ENCODE measurements at places on chromosomes 2 and 18.

- DNase-seq = peak; percentile 95
Measured at GRCh38 chr2:24046930-24047702, at the start of gene WDCP. TSS of gene WDCP (minus strand) at chr2:24047391. CDS start at chr2:24039494, 7,897 bp downstream.

- DNase-seq = peak; percentile 37
Measured at GRCh38 chr2:112092286-112093041, 37.4 kb downstream of the TMEM87B start.

- peak; percentile 16 for DNase-seq
Measured at GRCh38 chr18:27656167-27656778, 471.2 kb upstream of the CHST9 start.

DNA sequence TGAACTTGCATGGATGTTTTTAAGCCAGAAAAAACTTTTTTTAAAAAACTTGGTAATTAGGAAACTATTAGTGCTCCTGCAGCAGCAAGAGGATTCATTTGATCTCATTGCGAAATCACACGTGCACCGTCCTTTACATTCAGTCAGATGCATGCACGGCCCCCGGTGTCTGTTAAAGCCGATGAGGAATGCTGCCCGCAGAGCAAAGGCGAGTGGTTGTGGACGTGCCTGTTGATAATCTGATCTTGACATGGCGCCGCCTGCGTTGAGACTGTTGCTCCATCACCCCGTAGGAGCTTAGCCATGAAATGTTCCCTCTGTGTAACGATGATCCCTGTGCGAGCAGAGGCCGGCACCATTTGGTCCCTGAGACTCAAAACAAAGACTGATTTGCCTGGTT lies 300.0 kb downstream of the GBX2 start:
- no peak for DNase-seq

- DNase-seq = no peak
Measured at GRCh38 chr2:10036095-10036884, 7.1 kb upstream of the KLF11 start.

GRCh38 chr2:12169721-12170120 lies 423.3 kb downstream of the LPIN1 start:
- DNase-seq = no peak

- DNase-seq = no peak
Measured at GRCh38 chr2:239130041-239130440, 270.8 kb downstream of the HDAC4 start.

DNA sequence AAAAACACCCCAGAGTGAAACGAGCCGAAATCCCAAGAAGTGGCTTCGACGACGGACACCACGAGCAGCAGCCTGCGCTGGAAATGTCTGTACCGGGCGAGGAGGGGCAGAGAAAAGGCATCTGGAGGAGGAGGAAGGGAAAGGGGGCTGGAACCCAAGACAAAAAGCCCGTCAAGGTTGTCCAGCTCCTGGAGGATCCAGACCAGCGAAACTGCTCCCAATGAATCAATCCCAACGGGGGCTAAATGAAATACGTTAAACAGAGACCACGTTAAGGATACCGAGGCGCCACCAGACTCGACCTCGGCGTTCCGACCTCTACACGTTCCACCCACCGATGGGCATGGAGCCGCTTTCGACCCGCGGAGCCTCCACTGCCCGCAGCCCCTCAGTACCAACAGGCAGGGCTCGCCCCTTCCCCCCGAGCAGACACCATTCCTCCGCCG lies 400 bp downstream of the CCDC88A start:
- peak; percentile 9 for DNase-seq

DNA sequence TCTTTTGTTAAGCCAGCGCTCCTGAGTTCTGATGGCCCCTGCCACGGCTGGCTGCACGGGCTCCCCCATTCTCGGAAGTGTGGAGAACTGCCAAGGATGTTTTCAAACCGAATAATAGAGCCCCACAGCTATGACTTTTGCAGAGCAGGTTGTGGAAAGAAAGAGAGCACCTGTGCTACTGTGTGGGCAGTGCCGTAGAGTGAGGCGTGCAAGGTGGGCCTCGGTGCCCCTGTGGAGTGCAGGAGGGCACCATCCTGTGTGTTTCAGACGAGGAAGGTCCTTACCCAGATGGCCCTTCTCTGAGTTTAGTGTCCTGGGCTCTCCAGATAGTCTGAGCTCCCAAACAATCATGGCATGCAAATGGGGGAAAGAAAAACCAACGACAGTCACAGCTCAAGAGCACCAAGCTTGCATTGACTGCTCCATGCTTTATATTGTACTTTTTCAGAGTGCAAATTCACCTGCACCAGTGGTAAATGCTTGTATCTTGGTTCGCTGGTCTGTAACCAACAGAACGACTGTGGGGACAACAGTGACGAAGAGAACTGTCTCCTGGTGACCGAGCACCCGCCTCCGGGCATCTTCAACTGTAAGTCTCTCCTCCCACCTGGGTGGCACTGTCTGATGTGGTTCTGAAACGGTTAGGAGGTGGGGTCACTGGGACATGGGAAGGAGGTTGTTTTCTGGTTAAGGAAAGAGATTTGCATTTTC lies 219.4 kb downstream of the LDLRAD4 start:
- DNase-seq = no peak

DNA sequence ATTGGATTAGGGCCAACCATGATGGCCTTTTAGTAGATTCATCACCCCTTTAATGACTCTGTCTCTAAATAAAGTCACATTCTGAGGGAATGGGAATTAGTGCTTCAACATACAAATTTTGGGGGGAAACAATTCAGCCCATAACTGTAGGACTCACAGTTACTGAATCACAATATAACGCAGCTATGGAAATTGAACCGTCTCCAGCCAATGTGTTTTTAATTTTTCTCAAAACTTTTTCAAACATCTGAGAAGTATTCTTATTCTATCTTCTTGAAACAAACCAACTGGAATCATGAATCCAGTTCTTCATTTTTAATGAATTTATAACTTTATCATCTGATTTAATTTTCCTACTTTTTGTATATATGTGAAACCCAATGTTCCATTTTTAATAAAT lies 373.1 kb upstream of the SYT4 start:
- DNase-seq = no peak

DNA sequence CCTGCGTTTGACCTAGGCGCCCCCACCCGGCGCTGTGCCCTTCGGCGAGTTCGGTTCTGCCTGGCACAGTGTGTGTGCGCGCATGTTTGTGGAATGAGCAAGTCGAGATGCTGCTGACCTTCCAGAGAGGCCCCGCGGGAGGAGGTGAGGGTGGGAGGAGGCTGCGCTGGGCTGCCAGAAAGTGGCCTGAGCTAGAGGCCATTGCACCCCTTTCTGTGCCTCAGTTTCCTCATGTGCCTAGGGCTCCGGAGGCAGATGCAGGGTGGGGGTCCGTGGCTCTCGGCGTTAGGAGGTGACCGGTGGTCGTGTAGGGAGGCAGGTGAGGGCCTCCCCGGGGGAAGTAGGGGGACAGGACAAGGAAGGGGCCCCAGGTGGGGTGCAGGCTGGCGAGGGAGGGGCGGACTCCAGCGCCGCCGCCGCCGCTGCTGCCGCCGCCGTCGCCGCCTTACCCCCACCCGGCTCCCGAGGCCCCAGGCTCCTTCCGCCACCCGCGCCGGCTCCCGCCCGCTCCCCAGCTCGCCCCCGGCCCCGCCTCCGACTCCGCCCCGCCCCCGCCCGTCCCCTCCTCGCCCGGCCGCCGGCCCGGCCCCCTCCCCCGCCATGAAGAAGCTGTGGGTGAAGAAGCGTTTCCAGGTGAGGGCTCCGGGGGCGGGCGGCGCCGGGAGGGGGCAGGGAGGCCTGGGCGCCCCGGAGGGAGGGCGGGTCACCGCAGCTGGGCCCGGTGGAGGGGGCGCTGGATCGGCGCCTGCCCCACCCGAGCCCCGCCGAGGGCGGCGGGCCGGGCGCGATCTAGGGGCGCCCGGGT lies 7.0 kb downstream of the SPEG start:
- DNase-seq = peak; percentile 77

GRCh38 chr18:71754246-71754645 lies 789.9 kb downstream of the CBLN2 start:
- no peak for DNase-seq

DNA sequence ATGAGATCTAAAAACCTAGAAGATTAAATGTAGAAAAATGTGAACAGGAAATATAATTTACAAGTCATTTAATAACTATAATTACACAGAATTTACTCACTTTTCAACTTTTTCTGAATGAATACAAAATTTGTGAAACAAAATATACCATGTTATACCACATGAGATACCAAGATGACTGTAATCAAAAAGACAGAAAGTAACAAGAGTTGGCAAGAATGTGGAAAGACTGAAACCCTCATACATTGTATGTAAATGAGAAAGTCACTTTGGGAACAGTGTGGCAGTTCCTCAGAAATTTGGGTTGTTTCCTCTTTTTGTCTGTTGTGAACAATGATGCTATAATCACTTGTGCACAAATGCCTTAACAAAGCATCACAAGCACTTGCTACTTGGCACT lies 145.4 kb upstream of the ZNF804A start:
- DNase-seq = no peak

GRCh38 chr18:24975496-24976372 lies 376.2 kb downstream of the ZNF521 start:
- DNase-seq = no peak

DNA sequence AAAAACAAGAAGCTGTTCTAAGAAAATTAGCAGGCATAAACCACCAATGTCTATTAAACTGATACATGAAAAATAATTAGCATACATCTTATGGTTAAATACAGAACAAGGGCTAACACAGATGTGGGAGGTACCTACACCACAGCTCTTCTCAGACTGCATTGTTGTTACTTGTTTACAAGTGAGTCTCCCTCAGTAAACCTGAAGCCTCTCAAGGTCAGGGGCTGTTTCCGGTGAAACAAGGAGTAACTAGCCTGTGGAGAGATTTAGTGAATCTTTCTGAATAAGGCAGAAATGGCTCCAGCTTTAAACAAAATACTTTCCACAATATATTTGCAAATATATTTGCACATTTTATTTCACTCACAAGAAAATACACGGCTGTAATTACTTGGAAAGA lies 244.0 kb downstream of the FIGN start:
- no peak for DNase-seq

- DNase-seq = no peak
Measured at GRCh38 chr2:172962824-172963223, 112.8 kb upstream of the MAP3K20 start.

DNA sequence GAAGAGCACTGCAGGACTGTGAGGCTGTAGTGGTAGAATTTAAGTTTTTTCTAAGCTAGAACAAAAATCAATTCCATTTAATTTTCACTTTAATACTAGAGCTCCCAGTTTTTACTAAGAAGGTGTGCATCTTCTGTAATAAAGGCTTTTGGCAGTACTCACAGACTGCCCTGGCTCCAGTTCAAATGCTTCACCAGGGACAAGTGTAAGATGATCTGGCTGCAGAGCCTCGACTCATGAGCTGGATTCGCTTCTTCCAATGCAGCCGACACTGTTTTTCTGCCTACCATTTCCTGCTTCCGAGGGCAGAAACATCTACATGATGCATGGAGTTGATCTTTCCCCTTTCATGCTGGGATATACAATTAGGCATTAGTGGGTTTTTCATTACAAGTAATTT lies 87.0 kb downstream of the FARSB start:
- no peak for DNase-seq

- no peak for DNase-seq
Measured at GRCh38 chr2:207285473-207285815, 119.7 kb upstream of the KLF7 start.

DNA sequence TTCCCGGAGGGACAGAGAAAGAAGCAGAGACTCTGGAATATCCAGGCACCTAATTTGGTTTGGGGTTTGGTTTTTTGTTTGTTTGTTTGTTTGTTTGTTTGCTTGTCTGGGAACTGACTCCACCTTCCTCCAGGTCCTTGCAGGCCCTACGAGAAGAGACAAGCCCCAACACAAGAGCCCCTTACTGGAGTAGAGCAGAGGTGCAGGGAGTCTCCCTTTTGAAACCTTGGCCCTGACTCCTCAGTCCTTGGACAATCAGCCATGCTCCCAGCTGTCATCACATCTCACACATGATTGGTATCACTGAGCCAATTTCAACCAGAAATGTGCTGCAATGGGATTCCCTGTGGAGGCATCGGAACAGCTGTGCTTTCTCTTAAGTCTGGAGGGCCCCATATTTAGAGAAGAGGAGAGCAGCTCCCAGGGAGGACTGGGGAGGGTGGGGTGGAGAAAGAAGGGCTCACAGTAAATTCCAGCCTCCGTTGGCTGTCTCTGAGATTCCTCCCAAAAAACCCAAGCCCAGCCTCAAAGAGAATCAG lies 279.9 kb upstream of the NCKAP5 start:
- no peak for DNase-seq

DNA sequence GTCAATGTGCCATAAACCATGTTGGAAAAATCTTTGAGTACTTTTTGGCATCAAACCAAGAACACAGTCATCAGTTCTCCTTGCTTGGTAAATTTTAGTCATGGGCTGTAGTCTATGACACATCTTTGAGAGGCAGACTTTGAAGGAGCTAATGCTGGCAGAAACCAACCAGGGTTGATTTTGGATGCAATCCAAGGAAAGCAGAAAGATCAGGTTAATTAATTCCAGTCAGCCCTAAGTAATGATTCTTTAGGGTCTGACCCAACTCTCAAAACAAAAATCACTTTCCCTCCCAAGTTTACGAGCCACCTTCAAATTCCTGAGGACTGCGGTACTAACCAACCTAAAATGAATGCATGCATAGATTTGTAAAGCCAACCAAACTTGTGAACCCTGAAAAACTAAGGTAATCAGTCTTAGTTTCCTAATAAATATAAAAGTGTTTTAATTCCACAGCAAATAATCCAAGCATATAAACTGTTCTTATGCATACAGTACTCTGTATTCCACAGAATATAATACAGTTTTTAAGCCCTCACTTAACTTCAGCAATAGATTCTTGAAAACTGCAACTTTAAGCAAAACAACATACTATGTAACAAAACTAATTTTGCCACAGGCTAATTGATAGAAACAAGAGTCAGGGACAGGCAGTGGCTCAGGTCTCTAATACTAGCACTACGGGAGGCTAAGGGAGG lies 22.0 kb downstream of the AP1S3 start:
- peak; percentile 90 for DNase-seq

- DNase-seq = no peak
Measured at GRCh38 chr2:235043762-235044500, 92.1 kb downstream of the SH3BP4 start.

- no peak for DNase-seq
Measured at GRCh38 chr2:113182471-113183260, 8.9 kb downstream of the PSD4 start.

DNA sequence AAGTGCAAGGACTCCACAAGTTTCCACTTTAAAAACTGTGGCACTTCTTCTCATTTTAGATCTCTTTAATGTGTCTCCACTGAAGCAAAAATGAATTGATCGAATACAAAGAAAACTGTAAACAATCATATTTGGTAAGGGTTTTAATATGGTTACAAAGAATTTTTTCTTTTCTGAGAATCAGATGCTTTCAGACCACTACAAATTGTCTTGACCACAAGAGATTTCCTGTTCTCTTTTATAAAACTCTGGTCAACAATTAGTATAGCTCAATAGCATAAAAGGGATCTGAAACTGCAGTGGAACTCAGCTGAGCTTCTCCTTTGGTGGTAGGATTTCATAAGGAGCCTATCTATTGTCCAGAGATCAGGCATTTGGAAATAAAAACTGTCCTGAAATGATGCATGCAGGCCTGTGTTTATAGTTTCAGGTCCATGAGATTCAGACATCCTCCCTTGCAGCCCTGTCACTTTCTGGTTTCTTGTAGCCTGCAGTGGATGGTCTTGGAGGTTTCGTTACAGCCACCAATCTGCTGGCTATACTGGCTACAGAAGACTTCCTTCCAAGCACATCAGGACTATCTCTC lies 120.0 kb downstream of the DOCK10 start:
- DNase-seq = no peak

All from RWPE1 (cell line).